GM23338 (cell line): ENCODE measurements at places on chromosomes 1 and 21. TPM values are rescaled to one million over a fixed set of nuclear protein-coding genes. Genes with fewer than 3 reads are reported as not detected.

The PAQR6 gene
- 3.3 and 4.2 TPM in 2 replicates for total RNA-seq

The C1orf94 gene
- total RNA-seq = 4.9 and 5.3 TPM in 2 replicates

The PLPPR5 gene
- total RNA-seq = 4.2 and 4.7 TPM in 2 replicates

The SLC1A7 gene
- not detected in 2 replicates for total RNA-seq

The AK5 gene
- total RNA-seq = 8.8 and 18.3 TPM in 2 replicates

The AMY2B gene
- total RNA-seq = 1.3 and 1.5 TPM in 2 replicates

The ZNF593OS gene
- total RNA-seq = not detected in 2 replicates

The GMEB1 gene
- total RNA-seq = 20.2 and 22.0 TPM in 2 replicates
